Ascending aorta (tissue), 2 donors: ENCODE measurements at places on chromosomes 4 and X.
A peak's percentile ranks its signal among the peaks of the same experiment; 100 is the strongest.

GRCh38 chr4:182429896-182430295 is 186.7 kb downstream of the TENM3 start:
- DNase-seq = no peak
- H3K4me3 ChIP-seq = no peak overlapping the region
- H3K27ac ChIP-seq = no peak overlapping the region
- H3K27me3 ChIP-seq = no peaks in the 10 kb centered on the region
- no peaks in the 10 kb centered on the region for H3K36me3 ChIP-seq

- no peak overlapping the region for H3K27ac ChIP-seq
- H3K4me3 ChIP-seq = no peak overlapping the region
- peaks cover 4% of the 10 kb centered on the region for H3K27me3 ChIP-seq
- no peaks in the 10 kb centered on the region for H3K36me3 ChIP-seq
- H3K4me1 ChIP-seq = no peaks in the 10 kb centered on the region
Measured at GRCh38 chrX:638482-639131, 8.0 kb downstream of the SHOX start.

- H3K4me1 ChIP-seq = no peaks in the 10 kb centered on the region
- no peak overlapping the region for H3K27ac ChIP-seq
- no peaks in the 10 kb centered on the region for H3K36me3 ChIP-seq
- H3K4me3 ChIP-seq = no peak overlapping the region
Measured at GRCh38 chr4:152488246-152488645, 47.6 kb downstream of the FBXW7 start.

DNA sequence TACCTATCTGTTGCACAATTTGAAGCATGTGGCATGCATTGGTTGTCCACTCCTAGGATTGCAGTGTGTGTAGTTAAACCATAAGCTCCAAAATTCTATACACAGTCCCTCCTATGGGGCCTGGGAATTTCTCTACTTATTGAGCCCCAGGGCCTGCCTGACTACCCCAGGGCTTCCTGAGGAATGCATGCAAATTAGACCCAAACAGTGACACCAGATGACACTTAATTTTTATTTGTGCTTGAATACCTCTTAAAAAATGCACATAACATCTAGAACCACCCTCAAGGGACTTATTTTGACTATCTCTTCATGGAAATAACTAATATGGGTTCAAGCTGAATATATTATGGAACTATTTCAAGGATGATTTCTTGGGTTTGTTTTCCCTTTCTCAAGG is 236.4 kb downstream of the PPP1R2C start:
- no peak overlapping the region for H3K27ac ChIP-seq
- H3K4me3 ChIP-seq = no peak overlapping the region
- H3K4me1 ChIP-seq = no peaks in the 10 kb centered on the region
- no peaks in the 10 kb centered on the region for H3K36me3 ChIP-seq

GRCh38 chrX:99348256-99348655 is 1061.8 kb downstream of the PCDH19 start:
- no peaks in the 10 kb centered on the region for H3K36me3 ChIP-seq
- H3K27ac ChIP-seq = no peak overlapping the region
- no peak for DNase-seq
- no peaks in the 10 kb centered on the region for H3K4me1 ChIP-seq

DNA sequence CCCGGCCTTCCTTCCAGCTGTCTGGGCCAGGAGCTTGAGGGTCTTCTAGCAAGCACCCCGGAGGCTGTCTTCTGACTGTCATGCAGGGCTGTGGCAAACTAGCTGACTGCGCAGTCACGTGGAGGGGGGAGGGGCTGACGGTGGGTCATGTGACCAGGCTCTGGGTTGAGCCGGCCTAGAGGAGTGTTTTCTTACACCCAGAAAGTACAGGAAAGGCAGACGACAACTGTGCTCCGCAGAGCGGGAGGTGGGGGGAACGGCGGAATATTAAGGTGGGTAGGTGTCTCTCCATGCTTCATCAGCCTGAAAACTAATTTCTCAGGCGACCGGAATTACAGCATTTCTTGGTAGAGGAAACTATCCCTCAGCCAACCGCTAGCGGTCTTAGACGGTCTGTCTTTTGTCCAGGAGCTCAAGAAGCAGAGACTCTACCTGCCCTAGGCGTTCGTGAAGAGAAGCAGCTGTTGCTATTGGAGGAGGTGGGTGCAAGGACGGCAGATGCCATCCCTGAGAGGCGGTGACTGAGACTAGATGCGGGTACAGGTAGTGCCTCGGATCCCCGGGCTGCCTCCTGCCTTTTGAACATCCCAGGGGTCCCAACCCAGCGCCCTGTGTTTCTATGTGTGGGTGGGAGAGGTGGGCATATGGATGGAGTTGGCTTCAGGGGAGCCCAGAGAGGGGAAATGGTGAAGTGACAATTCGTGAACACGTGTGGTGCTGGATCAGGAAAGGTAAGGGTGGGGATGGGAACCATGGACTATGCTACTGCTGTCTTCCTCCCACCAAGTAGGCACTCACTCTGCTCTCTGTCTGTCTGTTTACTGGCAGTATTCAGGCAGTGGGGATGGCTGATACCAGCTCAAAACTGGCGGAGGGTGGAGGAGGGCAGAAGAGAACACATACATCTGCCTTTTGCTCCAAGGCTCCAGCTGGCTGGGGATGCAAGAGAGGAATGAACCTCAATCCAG is 8.8 kb downstream of the GPRASP1 start:
- H3K4me3 ChIP-seq = peak overlapping the region; percentile 63
- H3K27ac ChIP-seq = peak overlapping the region; percentile 44
- DNase-seq = peak; percentile 91

- DNase-seq = peak; percentile 81
- peak overlapping the region; percentile 63 for H3K4me3 ChIP-seq
- peak overlapping the region; percentile 84 for H3K27ac ChIP-seq
- no peaks in the 10 kb centered on the region for H3K4me1 ChIP-seq
- no peaks in the 10 kb centered on the region for H3K36me3 ChIP-seq
Measured at GRCh38 chrX:70454441-70455365, 10.1 kb downstream of the DLG3 start.

GRCh38 chr4:87339440-87339839 is 16.8 kb upstream of the HSD17B13 start:
- peaks cover 32% of the 10 kb centered on the region for H3K36me3 ChIP-seq
- no peak overlapping the region for H3K4me3 ChIP-seq
- no peaks in the 10 kb centered on the region for H3K27me3 ChIP-seq
- no peak for DNase-seq
- H3K27ac ChIP-seq = peak overlapping the region; percentile 7

GRCh38 chr4:7767966-7768365 is 171.7 kb downstream of the AFAP1 start:
- no peaks in the 10 kb centered on the region for H3K4me1 ChIP-seq
- H3K36me3 ChIP-seq = peaks cover 79% of the 10 kb centered on the region
- H3K4me3 ChIP-seq = no peak overlapping the region
- no peaks in the 10 kb centered on the region for H3K27me3 ChIP-seq

DNA sequence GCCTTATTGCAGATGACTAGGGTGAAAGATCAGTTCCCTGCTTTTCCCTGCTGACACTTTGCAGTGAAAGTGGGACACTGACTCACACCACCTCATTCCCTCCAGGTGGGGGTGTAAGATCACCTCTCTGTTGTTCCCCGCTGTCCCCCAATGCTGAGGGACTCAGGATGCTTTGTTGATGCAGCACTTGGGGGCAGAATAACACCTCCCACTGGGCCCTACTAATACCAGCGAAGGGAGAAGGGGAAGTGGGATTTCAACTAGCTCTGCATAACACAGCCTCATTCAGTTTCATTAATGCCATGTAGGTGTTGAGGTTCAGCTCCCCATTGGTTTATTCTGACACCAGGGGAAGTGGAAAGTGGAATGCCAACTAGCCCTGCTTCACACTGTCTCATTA is 43.6 kb upstream of the IL1RAPL2 start:
- H3K36me3 ChIP-seq = no peaks in the 10 kb centered on the region
- no peak overlapping the region for H3K27ac ChIP-seq
- no peaks in the 10 kb centered on the region for H3K4me1 ChIP-seq
- no peak overlapping the region for H3K4me3 ChIP-seq
- no peak for DNase-seq

GRCh38 chr4:127781300-127782024 is 660 bp upstream of the HSPA4L start:
- no peaks in the 10 kb centered on the region for H3K36me3 ChIP-seq
- peak; percentile 84 for DNase-seq
- no peaks in the 10 kb centered on the region for H3K27me3 ChIP-seq
- H3K27ac ChIP-seq = peak overlapping the region; percentile 80
- H3K4me3 ChIP-seq = peak overlapping the region; percentile 81

- no peak for DNase-seq
- no peak overlapping the region for H3K4me3 ChIP-seq
- H3K27ac ChIP-seq = peak overlapping the region; percentile 69
Measured at GRCh38 chr4:119189638-119190037, 22.9 kb upstream of the USP53 start.

GRCh38 chr4:11900359-11900758 is 471.7 kb upstream of the HS3ST1 start:
- no peak for DNase-seq
- no peaks in the 10 kb centered on the region for H3K36me3 ChIP-seq
- H3K27me3 ChIP-seq = no peaks in the 10 kb centered on the region
- H3K4me1 ChIP-seq = no peaks in the 10 kb centered on the region
- H3K27ac ChIP-seq = no peak overlapping the region

DNA sequence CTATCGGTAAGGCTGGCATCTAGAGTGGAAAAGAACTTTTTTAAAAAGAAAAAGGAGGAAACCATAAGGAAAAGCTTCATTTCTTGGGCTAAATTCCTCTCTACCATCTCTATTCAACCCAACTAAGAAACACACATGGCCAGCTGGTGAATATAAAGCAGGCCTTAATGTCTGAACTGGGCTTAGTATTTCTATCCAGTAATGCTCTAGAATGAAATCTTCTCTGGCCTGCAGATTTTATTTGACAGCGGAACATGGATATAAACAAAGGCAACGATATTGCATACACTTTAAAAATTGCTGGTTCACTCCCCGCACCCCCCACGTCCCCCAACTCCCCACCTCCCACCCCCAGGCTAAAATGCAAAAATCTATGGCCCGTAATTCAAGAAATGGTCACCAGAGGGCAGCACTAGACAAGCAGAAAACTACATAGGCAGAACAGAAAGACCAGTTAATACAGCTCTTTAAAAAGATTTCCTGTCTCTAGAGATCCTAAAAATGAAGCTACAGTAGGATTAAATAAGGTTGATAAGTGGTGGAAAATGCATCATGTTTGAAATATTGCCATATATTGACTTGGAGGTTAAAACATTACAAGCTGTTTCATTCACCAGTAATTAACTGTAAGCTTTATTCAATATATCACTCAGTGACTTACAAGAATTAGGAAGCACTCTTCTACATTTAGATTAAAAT is 155.2 kb upstream of the GALNT7 start:
- H3K4me1 ChIP-seq = peaks cover 4% of the 10 kb centered on the region
- no peak for DNase-seq
- H3K36me3 ChIP-seq = no peaks in the 10 kb centered on the region
- H3K27me3 ChIP-seq = no peaks in the 10 kb centered on the region

DNA sequence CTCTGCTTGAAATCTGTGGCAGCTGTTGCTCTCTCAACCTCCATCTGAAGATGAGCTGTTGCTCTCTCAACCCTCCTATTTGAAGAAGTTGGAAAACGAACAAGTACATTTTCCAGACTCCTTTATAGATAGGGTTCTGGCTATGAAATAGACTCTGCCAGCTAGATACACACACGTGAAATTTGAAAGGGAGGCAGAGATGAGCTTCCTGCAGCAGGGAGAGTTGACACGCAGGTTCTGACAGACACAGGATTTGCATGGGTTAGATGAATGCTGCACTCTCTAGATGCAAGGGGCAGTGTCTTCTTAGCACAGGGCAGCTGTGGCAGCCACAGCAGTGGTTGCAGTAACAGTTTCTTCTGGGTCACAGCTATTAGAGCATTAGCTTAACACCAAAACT is 8.0 kb upstream of the PYURF start:
- H3K27me3 ChIP-seq = no peaks in the 10 kb centered on the region
- H3K27ac ChIP-seq = no peak overlapping the region
- DNase-seq = no peak
- H3K4me1 ChIP-seq = no peaks in the 10 kb centered on the region
- H3K36me3 ChIP-seq = no peaks in the 10 kb centered on the region
- H3K4me3 ChIP-seq = no peak overlapping the region

GRCh38 chr4:38030023-38030422 is 69.8 kb downstream of the PTTG2 start:
- no peak overlapping the region for H3K4me3 ChIP-seq
- no peak overlapping the region for H3K27ac ChIP-seq
- peaks cover 37% of the 10 kb centered on the region for H3K36me3 ChIP-seq
- no peak for DNase-seq
- no peaks in the 10 kb centered on the region for H3K4me1 ChIP-seq

DNA sequence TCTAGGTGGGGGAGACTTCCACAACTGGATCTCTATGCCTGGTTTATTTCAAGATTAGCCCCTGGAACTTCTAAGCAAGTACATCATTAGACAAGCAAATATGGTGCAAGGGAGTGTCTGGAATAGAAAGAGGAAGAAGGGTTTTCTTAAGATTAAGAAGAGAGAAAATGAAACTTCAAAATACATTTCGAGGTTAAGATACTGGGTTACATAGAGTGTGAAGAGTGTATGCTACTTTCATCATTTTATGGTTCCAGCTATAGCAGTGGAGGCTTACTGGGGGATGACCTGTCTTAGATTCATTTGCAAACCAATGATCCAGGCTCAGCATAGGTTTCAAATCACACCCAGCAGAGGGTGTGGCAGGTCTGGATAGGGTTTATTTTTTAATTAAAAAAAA is 144.4 kb upstream of the GATB start:
- H3K4me3 ChIP-seq = no peak overlapping the region
- H3K27ac ChIP-seq = no peak overlapping the region
- H3K4me1 ChIP-seq = no peaks in the 10 kb centered on the region

DNA sequence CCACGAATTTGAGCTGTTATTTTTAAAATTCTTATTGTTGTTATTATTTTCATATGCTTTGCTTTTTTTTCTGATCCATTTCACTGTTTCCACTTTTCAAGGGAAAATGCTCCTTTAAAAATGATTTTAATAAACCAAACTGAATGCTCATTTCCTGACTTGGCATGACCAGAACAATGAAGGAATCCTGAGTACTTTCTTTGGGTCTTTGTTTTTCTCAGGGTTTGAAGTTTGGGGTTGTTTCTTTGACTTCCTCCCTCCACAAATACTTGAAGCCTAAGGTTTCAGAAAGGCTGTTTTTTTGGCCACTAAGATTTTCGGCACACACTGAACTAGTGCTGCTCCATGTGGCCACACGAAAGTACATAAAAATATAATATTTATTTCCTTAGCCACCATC is 171.0 kb downstream of the NR3C2 start:
- no peaks in the 10 kb centered on the region for H3K27me3 ChIP-seq
- DNase-seq = no peak
- no peaks in the 10 kb centered on the region for H3K36me3 ChIP-seq
- no peak overlapping the region for H3K4me3 ChIP-seq
- H3K27ac ChIP-seq = peak overlapping the region; percentile 5
